ENCODE measurements at places on chromosomes 16 and 17.

GRCh38 chr17:76924345-76925342 is 56.4 kb downstream of the MGAT5B start:
- no peak for DNase-seq

DNA sequence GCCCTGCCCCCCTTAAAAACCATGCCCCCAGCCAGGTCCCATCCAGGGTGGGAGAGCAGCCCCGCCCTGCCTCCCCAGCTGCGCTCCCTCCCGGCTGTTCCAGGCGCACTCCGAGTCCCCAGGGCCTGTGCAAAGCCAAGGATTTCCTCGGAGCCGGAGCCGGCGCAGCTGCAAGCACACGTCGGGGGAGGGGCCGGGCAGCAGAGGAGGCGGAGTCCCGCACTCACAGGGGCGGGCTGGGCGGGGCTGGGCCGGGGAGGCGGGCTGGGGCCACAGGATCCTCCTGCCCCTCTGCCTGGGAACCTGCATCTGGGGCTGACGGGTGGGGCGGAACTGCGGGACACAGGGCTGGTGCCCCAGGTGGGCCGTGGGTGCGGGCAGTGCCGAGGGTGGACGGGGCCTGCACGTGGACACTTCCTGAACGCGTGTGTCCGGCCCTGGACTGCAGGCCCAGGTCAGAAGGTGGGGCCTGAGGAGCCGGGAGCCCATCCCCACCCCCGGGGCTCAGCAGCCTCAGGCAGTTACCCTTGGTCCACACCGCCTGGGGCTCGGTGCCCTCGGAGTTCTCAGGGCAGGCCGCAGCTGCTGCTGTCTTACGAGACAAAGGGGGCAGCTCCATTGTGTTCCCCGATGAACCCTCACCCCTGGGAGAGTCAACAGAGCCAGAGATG is 24.0 kb upstream of the SSTR5 start:
- peak; percentile 83 for DNase-seq

GRCh38 chr17:73822371-73822770 is 178.1 kb upstream of the SDK2 start:
- DNase-seq, result no peak

GRCh38 chr17:73749337-73749823 is 105.1 kb upstream of the SDK2 start:
- no peak for DNase-seq

DNA sequence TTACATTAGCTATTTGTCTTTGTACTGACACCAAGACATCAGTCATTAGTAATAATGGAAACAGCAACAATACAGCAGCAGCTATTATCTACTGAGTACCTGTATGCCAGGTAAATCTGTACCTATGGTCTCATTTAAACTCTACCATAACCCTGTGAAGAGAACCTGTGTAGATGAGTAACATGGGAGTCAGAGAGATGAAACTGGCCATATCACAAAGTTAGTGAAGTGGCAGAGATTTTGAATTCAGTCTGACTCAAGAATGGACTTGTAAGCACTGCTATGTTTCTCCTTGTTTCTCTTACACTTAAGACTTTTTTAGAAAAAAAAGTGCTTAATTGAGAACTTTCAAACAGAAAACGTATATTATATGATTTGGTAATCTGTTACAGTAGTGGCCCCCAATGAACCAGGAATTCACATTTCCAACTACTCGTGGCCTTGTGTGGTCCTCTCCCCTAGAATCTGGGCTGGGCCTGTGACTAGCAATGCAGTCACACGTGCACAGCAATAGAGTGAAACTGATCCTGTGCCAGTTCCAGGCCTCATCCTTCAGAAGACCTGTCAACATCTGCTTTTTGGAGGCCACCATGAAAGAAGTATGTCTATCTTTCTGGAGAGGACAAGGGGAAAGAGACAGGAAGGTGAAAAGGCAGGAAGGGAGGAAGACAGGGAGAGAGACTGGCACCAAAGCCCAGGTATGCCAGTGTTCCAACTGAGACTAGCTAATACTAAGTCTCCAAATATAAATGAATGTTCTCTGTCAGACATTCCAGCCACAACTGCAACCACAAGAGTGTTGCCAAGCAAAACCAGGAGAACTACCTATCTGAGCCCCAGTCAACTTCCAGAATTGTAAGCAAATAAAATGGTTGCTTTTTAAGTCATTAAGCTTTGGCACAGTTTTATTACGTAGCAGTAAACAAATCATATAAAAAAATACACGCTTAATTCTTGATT is 12.0 kb downstream of the CRLF3 start:
- DNase-seq, result no peak

GRCh38 chr17:1123921-1124715 is 55.7 kb downstream of the ABR start:
- DNase-seq, result no peak

GRCh38 chr16:10964891-10965326 is 20.5 kb downstream of the CLEC16A start:
- no peak for DNase-seq

GRCh38 chr16:80946481-80946880 is 60.2 kb downstream of the CMC2 start:
- DNase-seq, result no peak

DNA sequence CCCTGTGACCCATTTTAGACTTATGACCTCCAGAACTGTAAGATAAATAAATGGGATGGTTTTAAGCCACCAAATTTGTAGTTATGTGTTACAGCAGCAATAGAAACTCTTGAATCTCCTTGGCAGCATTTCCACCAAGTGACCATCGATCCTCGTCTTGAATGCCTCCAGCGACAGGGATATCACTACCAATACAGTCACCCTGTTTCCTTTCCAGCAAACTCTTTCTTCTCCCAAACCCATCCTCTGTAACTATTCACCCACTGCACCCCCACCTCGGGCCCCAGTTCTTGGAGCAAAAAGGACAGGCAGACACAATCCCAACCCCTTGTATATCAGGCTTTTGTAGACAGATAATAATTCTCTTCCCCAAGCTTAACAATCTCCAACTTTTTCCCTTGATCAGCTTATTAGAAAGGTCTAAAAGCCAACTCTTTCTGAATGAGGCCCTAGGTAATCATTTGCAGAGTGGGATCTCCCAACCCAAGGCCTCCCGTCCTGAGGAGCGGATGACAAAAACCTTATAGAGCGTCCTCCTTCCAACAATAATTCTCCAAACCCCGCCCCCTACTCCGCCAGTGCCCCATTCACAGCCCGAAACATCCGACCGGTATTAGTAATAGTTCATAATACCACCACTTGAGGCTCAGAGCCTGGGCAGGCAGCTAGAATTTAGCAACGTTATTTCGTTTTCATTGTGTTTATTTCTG is 14.7 kb upstream of the PLLP start:
- no peak for DNase-seq

DNA sequence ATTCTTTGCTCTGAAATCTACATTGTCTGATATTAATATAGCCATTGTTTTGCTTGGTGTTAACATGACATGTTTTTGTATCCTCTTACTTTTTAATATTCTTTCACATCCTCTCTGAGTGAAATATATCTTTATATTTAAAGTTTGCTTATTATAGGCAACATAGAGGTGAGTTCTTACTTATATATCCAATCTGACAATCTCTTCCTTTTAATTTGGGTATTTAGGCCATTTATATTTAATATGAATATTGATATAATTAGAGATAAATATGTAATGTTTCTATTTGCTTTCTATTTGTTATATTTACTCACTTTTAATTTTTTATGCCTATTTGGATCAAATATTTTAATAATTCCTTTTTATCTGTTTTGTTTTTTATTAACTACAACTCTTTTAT is 554.1 kb upstream of the SALL1 start:
- DNase-seq, result no peak

DNA sequence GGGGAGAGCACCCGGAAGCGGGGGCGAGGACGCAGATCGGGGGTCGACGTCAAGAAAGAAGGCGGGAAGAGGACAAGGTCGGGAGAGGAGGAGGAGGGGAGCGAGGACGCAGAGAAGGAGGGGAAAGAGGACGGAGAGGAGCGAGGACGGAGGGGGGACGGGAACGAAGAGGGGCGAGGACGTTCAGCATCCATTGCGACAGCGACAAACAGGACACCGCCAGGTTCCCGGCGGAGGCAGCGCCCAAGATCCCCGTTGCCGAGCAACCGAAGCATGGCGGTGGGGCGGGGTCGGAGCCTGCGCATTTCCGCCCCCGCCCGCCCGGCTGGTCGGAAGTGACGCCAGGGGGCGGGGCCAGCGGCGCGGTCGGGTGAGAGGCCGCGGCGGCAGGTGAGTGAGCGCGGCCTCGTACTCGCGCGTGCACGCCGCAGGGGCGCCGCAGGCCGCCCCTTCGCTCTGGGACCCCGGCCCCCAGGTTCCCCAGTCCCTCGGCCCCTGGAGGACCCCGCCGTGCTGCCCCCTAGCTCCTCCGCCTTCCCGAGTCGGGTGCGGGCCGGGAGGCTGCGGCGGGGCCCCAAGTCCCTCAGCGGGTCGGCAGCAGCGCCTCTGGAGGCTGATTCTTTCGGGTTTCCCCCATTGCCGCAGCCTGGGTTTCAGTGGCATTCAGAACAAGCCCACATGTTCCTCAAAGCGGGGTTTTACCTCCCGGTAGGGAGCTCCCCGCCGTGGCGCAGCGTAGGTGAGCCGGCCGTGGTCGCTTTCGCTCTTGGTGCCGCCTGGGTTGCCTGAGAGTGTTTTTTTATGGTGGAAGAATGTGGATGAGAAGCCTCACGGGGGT is at the start of gene FAM234A:
TSS of gene FAM234A (plus strand) at position 354 of the 838 bp plus-strand sequence. CDS start 19,593 bp downstream, outside the sequence.
- DNase-seq, result peak; percentile 97

GRCh38 chr16:67865318-67865717 is 7.5 kb upstream of the EDC4 start:
- DNase-seq, result no peak

DNA sequence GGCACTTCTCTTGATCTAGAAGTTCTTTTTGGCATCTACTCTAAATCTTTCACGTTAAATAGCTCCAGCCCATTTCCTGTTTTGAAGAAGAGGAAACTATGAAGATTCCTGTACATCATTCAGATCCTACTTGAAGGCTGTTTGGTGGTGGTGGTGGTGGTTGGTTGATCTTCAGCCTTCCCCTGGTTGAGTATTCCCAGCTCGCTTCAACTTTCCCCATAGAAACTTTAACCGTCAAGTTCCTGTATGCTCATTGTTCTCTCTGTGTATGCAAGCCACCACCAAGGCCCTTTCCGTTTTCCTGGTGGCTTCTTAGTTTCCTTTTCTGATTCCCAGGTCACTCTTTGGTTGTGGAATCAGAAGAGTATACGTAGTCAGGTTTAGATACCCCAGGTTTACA is 3.3 kb downstream of the LRRC46 start:
- DNase-seq, result no peak

DNA sequence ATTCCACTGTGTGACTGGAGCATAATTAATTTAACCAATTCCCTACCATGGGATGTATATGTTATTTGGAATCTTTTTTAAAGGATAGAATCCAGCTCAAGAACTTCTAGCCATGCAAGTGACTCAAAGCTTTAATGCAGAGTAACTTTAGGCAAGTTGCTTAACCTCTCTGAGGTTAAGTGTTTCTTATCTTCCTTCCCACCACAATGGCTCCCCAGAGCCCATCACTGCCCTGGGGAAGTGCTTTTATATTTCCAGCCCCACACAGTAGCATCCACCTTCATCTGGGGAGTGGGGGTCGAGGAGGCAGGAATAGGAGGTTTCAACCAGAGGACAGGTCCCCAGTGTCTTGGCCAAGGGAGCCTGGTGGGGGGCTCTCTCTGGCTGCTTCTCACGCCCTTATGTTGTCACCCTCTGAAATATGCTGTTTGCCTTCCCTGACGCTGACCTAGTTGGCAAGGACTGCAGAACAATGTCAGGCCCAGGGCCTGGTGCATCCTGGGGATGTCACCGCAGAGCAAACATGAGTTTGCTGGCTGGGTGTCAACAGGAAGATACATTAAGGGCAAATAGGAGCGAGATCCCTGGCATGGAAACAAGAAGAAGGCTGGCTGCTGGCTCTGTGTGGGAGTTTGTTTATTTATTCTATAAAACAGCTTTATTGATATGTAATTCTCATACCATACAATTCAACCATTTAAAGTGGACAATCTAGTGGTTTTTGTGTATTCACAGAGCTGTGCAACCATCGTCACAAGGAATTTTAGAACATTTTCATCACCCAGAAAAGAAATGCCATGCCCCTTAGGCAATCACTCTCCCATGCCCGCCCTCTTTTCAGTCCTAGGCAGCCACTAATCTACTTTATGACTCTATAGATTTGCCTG is 46.6 kb upstream of the WSB1 start:
- peak; percentile 60 for DNase-seq

DNA sequence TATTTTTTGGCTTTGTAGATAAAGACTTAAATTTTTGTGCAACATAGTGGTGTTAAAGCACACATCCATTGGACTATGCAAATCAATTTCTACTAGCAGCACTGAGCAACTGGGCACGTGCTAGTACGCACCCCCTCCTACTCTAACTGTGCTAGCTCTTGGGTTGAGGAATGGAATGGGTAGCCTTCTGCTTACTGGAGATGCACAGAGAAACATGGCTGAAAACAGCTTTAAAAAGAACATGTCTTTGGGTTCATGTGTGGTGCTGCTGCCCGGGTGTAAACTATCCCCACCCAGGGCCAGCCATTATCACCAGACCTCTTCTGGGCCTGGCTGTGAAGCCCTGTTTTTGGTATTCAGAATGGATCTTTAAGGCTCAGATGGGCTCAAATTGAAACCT is 7.3 kb downstream of the ESRP2 start:
- no peak for DNase-seq

DNA sequence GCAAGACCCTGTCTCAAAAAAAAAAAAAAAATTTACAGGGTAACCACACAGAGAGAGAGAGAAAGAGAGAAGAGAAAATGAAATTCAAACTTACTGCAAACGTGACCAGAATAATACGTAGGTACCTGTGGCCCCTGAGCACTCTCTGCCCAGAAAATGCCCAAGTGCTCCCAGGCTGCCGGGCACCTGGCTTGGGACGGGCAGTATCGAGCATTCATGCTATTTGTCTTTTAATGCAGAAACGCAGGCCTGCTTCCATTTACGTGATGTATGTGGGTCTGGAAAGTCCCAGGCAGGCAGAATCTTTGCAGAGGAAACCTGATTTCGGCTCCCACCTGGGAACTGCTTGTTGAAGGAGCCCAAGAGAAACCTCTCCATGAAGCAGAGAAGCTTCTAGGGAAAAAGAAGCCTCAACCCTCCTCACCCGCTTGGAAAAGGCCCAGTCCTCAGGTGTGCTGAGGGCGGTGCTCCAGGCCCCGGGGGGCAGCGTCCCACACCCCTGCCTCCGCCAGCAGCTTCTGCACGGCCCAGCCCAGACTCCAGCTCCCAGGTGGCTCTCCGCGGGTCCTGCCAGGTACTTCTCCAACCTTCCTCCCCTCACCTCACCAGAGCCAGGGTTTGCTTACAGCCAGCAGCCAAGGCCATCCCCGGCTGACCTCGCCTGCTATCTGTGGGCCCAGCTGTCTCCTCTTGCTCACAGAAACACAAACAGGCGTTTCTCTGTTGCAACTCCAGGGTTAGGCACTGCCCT is 14.0 kb downstream of the RPH3AL start:
- peak; percentile 57 for DNase-seq
